NCI-H1930 (cell line): ENCODE measurements at places on chromosomes 13 and 19.
A peak's percentile ranks its signal among the peaks of the same experiment; 100 is the strongest.

DNA sequence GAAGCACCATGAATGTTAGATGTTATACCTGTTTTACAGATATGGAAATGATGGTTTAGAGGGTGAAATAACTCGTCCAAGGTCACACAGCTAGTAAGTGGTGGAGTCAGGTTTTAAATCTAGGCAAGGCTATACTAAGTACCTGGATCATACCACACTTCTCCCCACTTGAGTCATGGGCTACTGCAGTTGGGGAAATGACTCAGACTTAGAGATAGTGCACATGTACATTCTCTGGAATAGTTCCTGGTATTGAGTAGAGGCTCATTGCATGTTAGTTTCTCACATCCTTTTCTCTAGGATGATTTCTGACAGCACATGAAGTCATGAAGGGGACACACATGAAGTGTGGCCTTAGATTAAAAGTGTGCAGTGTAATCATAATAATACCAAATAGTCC lies 76.2 kb upstream of the TNFSF11 start:
- DNase-seq, result no peak

- peak; percentile 62 for DNase-seq
These were observed 37.7 kb upstream of the MCF2L start for GRCh38 chr13:112931028-112931934.

- no peak for DNase-seq
These were observed 2.1 kb upstream of the TDRD12 start for GRCh38 chr19:32717496-32717895.

- no peak for DNase-seq
These were observed 12.0 kb downstream of the KHSRP start for GRCh38 chr19:6412447-6413091.

GRCh38 chr13:19927117-19927748 lies 31.3 kb upstream of the ZMYM2 start:
- peak; percentile 9 for DNase-seq

- DNase-seq, result peak; percentile 38
These were observed 11.3 kb downstream of the PEAK3 start for GRCh38 chr19:2270423-2271233.

DNA sequence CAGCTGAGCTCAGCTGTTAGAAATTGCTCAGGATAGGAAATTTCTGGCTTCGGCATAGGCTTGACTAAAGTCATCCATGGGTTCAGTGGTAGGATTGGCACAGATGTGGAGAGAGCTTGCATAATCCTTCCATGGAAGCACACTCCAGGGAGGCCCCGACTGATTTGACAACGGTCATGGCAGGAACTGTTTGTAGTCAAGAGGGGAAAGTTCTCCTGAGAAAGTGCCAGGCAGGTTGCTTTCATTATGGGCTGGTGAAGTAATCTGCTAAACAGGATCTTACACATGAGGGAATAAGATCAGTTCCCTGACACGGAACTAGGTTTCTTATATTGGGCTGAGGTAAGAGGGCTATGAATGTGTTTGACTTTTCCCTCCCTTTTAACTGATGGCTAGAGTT lies 120.1 kb downstream of the RGCC start:
- no peak for DNase-seq

- DNase-seq, result peak; percentile 72
These were observed 22.3 kb downstream of the NLRP11 start for GRCh38 chr19:55809381-55810058.

DNA sequence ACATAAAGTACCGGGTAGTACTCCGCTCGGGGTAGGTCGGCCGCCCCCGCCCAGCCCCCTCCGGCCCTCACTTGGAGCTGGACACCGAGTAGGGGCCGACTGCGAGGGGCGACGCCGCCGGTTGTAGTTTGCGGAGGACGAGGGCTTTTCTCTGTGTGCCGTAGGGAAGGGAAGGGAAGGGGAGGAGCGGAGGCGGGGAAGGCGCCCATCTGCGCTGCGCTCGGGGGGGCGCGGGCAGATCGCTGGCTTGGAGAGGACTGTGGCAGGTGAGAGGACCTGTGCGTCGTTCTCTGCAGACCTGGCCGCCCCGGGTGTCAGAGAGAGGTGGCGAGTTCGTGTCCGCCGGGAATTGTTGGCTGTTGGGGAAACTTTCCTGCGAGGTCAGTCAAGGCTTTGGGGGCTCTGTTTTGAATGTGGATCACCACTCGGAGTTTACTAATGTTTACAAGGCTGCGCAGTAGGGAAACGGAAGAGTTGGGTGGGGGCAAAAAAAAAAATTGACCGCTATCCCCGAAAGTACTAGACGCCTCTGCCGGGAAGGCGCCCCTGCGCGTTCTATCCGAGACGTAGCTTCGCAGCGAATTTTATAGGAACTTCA lies 1.4 kb downstream of the ING1 start:
- DNase-seq, result peak; percentile 66

GRCh38 chr13:98975822-98976261 lies 2.0 kb downstream of the DOCK9 start:
- DNase-seq, result no peak

GRCh38 chr13:50691176-50691680 lies 152.3 kb downstream of the DLEU7 start:
- no peak for DNase-seq

DNA sequence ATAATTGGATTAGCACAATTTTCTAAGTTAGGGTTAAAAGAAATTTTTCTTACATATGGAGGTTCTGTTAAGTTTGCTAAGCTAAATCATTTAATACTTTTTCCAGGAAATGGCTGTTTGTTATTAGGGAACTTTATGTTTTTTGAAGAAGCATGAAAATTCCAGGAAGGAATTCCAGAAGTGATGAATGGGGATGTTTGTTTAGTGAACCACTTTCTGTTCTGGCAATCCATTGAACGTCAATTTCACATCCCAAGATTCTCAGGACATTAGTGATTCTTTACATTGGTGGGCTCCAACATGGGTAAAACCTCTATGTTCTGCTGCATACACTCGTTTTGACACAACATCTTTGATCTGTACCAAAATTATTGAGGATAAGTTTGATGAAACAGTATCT lies 534.4 kb downstream of the IRS2 start:
- DNase-seq, result no peak

DNA sequence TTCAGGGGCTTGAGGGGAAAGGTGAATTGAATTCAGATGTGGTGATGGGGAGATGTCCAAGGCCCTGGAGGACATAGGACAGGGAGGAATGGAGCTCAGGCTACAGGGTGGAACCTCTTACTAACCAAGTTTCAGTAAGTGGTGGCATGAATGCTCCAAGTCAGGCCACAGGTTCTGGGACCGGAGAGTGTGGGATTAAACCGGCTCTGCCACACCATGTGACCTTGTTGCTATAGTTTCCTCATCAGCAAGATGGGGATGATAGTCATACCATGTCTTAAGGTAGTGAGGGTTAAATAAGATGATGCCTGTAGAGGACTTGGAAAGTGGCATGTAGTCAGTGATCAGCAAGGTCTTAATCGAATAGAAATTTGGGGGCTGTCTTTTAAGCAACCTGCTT lies 16.3 kb downstream of the GPR183 start:
- DNase-seq, result no peak

- DNase-seq, result no peak
These were observed 47.5 kb downstream of the ZNF536 start for GRCh38 chr19:30419568-30420180.

GRCh38 chr13:47017476-47017875 lies 120.6 kb upstream of the HTR2A start:
- no peak for DNase-seq

DNA sequence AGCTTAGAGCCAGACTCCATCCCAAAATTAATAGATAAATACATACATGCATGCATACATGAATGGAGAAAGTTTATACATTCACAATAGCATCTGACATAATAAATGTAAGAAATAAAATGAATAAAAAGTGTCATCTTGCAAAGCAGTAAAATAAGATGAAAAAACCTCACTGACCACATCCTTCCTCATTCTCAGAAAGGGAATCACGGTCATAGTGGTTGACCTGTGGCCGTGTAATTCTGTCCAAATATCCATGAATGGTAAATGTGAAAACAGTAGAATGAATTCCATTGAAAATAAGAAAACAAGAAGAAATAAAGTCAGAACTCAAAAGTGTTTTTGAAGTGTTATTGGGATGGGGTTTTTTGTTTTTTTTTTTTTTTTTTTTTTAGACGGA lies 9.8 kb upstream of the CDC42EP5 start:
- DNase-seq, result no peak

GRCh38 chr19:35025969-35026368 lies 4.3 kb upstream of the SCN1B start:
- no peak for DNase-seq

DNA sequence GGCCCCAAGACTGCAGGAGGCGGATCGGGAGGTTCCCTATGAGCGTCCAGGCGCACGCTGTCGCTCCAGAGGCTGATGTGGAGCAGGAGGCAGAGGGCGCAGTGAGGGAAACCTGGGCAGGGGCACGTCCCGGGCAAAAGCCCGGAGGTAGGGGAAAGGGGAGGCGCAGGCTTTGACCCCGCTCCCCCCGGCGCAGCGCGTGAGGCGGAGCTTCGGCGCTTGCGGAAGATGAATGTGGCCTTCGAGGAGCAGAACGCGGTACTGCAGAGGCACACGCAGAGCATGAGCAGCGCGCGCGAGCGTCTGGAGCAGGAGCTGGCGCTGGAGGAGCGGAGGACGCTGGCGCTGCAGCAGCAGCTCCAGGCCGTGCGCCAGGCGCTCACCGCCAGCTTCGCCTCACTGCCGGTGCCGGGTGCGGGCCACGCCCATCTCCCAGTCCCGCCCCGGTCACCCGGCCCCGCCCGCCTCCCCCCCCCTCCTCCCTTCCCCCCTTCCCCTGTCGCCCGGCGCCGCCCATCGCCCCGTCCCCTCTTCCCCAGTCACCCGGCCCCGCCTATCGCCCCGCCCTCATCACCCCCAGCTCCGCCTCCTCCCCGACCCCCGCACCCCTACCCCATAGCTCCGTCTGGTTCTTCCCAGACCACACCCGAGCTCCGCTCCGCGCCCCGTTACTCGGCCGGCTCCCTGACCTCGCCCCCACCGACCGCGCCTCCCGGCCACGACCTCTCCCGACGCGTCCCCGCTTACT lies 4.1 kb downstream of the HMG20B start:
- DNase-seq, result peak; percentile 31

DNA sequence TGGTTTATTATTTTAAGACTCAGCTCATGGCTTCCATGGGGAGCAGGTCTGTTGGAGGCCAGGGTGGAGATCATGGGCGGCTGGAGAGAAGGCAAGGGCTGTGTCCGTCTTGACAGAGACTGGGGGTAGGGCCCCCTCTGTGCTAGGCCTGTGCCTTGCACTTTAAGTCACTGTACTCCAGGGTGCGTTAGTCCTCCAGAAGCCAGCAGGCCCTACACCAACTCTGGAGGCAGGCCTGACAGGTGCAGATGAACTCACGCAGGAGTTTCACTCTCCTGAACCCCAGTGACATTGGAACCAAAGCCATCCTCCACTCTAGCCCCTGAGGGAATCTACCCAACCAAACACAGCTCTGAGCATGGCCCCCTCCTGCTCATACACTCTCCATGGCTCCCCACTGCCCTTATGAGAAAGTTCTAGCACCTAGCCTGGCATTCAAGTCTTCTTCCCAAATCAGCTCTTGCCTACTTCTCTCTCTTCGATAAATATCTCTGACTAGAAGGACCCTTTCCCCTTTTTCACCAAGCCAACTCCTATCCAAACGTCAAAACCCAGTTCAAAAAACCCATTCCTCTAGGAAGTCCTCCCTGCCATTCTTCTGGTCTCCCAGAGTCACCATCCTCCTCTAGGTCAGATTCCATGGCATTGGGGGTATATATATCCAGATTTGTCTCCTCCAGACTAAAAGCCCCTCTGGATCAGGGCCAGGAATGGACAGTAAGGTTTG lies 15.1 kb downstream of the MEF2B start:
- DNase-seq, result no peak

DNA sequence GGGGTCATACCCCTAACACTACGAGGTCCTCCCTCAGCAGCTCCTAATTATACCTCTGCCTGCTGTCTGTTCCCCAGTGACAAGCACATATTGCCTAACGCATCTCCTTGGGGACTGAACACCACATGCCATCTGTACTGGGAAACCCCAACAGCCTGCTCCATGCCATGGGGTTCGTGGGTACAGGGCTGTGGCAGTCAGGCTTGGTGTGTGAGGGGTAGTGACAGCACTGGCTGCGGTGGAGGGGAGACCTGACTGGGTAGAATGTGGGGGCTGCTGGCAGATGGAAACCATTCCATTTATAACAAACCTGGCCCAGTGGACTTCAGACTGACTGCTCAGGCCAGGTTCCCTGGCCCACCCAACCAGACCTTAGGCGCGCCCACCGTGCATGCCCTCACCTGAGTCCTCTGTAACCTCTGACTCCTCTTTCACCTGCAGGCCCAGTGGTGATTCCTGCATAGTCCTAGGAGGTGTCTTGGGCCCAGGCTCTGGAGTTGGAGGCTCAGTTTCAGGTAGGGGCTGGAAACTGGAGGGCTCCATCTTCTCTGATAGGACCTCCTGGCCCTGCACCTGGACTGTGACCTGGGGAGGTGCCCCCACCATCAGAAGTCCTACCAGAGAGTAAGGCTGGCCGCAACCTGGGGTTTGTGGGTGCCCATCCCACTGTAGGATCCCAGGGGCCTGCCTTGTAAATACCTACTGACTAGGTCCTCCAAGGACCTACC lies 3.0 kb downstream of the MZF1 start:
- no peak for DNase-seq

GRCh38 chr19:18286973-18287635 lies 5.7 kb upstream of the JUND start:
- DNase-seq, result no peak

DNA sequence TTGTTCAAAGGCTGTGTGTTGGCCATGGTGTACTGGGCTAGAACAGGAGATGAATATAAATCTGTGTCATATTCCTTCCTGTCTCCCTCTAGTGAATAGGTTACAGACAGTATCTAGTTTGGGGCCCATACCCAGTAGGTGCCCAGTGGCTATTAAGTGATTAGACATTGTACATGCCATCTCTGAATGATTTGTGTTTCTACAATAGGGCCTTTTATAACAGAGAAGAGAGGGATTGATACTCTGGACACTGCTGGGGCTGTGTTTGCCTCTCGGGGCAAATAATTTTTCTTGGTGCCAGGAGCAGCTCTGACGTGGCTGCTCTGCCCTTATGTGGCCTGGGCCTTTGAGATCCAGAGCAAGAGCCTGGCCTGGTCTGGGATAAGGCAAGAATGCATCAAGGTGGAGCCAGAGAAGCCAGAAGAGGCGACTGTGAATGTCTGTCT lies 403.1 kb downstream of the SPRY2 start:
- DNase-seq, result no peak

GRCh38 chr19:54094426-54095000 lies 6.1 kb downstream of the OSCAR start:
- DNase-seq, result no peak

GRCh38 chr19:44452367-44452766 lies 4.1 kb upstream of the ZNF229 start:
- DNase-seq, result no peak

DNA sequence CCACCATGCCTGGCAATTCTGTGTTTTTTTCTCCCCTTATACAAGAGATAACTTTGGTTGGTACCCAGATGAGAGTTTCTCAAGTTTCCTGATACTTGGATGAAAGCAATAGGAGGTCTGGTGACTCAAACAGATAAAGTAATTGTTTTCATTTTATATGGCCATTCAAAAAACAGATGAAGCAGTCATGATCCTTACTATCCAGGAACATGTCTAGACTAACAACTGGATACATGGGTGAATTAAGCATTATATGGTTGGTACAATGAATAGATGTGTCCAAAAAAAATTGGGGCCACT lies 8.5 kb downstream of the ZNF430 start:
- no peak for DNase-seq

GRCh38 chr19:13085666-13086065 lies 17.0 kb downstream of the LYL1 start:
- DNase-seq, result no peak
